Stimulated activated CD8-positive, alpha-beta memory T cell treated with anti-CD3 and anti-CD28 coated beads, Interleukin-4, amount 100 ng/mL, for 24 hours (primary cell): ENCODE measurements at places on chromosomes 13 and 19.
A peak's percentile ranks its signal among the peaks of the same experiment; 100 is the strongest.

DNA sequence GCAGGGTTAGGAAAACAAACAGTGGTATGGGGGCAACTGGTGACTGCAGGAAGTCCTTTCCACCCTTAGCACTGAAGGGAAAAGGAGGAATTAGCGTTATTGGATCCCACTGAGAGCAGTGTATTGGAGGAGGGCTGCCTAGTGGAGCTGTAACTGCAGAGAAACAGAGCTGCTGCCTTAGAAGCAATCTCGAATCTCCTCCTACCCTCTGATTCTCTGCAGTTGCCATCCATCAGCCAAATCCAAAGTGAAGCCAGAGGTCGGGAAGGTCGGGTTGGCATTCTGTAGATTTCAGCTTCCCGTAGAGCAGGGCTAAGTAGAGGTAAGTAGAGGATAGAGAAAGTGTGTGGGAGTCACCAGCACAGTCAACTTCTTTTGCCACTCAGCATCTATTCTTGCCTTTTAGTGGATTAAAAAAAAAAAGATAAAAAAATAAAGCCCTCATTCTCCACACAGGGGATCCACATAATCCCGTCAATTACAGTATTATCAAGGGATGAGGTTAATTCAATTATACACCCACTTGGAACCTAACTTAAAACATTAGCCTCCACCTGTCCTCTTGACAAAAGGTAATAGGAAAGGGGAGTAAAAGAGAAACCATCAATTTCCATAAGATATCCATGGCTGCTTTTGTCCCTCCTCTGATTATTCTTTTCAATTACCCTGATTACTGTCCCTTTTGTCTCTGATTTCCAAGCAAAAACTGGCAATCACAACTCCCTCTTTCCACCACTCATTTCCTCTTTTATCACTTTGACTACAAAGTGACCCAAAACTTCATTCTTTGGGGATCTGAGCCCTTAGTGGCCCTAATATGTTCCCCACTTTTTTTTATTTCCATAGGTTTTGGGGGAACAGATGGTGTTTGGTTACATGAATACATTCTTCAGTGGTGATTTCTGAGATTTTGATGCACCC lies 234.7 kb downstream of the RBM26 start:
- no peak for DNase-seq

DNA sequence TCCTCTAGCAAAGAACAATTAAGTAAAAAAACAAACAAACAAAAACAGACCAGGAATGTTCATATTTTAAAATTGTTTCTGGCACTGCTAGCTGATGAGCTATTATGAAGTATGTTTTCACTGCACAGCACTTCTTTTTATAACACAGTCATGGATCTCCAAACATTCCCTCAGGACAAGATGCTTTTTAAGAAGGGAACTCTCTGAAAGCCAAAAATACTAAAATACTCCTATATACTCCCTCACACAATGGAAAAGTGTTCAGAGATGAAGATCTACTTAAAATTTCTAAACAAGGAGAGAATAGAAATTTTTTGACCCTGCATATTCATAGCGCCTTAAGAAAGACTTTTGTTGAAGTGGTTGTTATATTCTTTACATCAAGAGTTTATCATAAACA lies 926.8 kb downstream of the DIAPH3 start:
- no peak for DNase-seq

GRCh38 chr13:68027306-68027705 lies 797.2 kb upstream of the PCDH9 start:
- DNase-seq, result no peak

- no peak for DNase-seq
Measured at GRCh38 chr19:18597809-18598660, 8.6 kb downstream of the CRLF1 start.

- no peak for DNase-seq
Measured at GRCh38 chr19:18939922-18940768, 872 bp downstream of the HOMER3 start.

DNA sequence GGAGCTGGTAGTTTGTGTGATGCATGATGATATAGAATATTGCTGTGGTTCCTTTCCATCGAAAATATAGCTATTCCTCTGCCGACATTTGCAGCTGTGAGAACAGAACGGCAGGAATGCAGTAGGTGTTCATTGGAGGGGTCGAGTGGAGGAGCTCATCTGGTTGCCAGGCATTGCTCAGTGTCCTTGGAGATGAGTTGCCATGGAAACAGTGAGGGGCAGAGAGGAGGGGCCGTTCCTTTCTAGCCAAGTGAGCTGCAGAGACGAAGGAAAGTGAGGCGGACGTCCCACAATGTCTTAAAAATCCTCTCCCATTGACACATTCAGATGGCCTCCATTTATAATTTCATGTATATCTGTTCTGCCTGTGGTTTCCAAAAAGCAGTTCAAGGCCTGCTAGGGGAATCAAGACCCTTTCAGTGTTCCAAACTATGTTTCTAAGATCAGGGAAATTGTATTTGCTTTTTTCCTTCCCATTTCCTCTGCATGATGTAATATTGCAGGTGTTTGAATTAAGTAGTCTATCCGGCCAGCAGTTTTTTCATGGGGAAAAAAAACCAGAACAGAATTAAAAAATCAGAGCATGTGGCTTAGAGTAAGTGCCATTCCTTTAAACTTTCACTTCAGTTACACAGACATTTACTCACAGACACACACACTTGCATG lies 41.2 kb upstream of the ZNF835 start:
- no peak for DNase-seq

DNA sequence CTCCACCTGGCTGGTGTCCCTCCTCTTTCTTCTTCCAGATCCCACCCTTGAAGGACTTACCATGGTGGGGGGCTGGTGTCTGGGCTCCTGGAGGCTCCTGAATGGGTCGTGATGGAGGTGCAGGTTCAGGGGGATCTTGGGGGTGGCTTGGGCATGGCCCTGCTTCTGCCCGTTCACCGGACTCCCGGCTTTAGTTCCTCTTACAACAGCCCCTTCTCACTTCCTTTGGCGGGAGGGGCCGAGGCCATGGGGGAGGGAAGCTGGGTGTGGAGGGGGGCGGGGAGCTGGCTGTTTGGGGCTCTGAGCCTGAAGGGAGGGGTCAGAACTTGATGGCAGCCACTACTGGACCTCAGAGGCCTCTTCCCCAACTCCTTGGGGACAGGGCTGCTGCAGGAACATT lies at the start of gene MYO1F:
MYO1F (minus strand) TSS at position 196 of the 400 bp plus-strand sequence; CDS start at position 63, 133 bp downstream.
- DNase-seq, result no peak

- no peak for DNase-seq
Measured at GRCh38 chr13:39016787-39017186, 21.1 kb downstream of the PROSER1 start.

GRCh38 chr19:15673176-15673654 lies 328 bp downstream of the CYP4F12 start:
- DNase-seq, result no peak

GRCh38 chr19:19626516-19627472 lies 1.2 kb downstream of the LPAR2 start:
- no peak for DNase-seq

DNA sequence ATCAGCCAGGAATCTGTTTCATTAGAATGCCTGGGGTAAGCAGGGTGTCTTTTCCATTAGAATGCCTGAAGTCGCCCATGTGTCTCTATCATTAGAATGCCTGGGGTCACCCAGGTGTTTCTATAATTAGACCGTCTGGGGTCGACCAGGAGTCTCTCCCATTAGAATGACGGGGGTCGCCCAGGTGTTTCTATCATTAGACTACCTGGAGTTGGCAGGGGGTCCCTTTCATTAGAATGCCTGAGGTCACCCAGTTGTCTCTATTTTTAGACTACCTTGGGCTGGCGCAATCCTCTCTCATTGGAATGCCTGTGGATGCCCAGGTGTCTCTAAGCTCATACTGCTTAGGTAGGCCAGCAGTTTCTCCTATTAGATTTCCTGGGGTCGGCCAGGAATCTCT lies 1447.6 kb downstream of the UQCRFS1 start:
- no peak for DNase-seq

- no peak for DNase-seq
Measured at GRCh38 chr19:47236072-47236675, 5.2 kb upstream of the BBC3 start.

- peak; percentile 64 for DNase-seq
Measured at GRCh38 chr19:8569066-8569771, 8.0 kb downstream of the MYO1F start.

DNA sequence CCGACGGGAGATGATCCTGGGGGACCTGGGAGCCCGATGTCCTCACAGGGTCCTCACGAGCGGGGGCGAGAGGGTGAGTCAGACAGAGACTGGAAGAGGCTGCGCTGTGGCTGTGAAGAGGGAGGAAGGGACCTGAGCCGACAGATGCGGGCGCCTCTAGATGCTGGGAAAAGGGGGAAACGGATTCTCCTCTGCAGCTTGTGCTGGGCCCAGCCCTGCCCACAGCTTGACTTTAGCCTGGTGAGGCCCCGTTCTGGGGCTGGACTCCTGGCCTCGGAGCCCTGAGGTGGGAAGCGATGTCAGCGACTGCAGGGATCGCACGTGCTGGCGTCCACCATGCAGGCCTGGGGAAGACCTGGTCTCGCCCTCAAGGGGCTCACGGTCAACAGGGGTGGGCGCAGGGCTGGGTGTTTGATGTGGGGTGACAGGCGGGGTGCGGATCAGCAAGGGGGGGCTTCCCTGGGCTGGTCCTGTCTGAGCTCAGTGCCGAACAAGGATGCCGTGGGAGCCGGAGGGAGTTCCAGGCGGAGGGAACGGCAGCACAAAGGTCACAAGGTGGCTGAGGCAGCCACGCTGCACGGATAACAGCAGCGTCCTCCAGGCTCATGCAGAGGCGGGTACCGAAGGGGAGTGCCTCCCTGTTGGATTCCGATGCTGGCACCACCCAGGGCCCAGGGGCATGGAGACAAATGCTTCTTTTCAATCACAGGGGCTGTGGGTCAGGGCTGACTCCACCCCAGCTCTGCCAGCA lies 31.8 kb downstream of the PIP5K1C start:
- no peak for DNase-seq

- DNase-seq, result no peak
Measured at GRCh38 chr19:12111943-12112637, 28.1 kb downstream of the ZNF20 start.

DNA sequence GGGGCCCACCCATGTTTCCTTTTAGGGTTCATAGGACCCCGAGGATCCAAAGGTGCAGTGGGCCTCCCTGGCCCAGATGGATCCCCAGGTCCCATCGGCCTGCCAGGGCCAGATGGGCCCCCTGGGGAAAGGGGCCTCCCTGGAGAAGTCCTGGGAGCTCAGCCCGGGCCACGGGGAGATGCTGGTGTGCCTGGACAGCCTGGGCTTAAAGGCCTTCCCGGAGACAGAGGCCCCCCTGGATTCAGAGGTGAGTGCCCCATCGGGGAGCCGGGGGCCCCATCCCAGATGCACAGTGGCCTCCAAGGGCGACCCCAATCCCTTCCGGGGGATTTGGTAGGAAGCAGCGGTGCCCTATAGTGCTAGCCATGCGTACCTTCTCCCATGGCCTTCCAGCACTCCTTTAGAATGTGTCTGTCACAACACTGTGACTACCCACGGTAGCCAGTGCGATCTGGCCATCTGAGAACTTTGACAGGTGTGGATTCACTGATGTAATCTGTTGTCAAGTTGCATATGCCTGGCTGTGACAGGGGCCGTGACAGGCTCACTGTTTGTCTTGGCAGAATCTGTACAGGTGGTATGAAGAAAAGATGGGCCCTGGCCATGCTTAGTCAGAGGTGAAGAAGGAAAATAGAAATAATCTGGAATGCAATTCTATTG lies 88.5 kb downstream of the RAB20 start:
- no peak for DNase-seq

DNA sequence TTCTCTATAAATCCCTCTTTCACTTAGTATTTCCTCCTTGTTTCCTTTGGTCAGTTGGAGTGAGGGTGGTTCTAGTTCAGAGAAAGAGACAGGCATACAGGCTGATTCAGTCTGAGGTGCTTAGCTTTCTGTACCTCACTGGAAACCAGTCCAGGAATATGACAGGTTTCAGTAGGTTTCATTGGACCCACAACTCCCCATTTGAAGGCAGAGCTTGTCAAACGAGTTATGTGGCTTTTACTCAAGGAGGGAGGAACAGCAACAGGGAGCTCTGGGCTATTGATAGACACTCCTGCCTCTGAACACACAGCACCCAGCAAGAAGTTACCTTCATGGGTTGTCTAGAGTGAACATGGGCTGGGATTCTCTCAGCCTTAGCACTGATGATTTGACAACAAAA lies 14.5 kb downstream of the ACTN4 start:
- no peak for DNase-seq

DNA sequence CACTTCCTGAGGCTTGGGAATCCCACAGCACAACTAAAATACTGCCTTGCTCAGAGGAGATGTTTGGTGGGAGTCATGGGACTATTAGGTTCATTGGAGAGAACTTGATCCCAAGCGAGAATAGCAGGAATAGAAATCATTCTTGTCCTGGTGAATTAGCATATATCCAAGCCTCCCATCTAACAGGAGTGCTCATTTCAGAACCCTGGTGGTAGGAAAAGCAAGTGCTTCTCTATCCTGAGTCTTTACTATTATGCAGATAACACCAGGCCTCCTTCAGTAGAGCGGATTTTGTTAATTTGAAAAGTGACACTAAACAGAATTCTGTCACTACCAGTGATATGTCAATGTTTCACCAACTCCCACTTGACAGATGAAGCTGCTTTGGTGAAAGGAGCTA lies 199.5 kb downstream of the ATP8A2 start:
- DNase-seq, result no peak

DNA sequence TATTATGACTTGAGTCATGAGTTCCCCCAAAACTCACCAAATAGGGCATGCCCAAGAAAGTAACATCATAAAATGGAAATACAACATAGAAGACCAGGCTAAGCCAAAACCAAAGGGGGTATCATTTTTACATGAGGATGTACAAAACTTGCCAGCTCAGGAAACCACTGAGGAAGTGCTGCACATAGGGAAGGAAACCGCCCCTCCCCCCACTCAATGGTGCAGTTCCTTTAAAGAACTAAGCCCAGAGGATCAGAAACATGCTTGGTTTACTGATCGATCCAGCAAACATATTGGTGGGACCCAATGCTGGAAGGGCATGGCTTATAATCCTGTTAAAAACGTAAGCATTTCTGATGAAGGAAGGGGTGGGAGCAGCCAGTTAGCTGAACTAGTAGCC lies 4.2 kb upstream of the ZNF486 start:
- no peak for DNase-seq

DNA sequence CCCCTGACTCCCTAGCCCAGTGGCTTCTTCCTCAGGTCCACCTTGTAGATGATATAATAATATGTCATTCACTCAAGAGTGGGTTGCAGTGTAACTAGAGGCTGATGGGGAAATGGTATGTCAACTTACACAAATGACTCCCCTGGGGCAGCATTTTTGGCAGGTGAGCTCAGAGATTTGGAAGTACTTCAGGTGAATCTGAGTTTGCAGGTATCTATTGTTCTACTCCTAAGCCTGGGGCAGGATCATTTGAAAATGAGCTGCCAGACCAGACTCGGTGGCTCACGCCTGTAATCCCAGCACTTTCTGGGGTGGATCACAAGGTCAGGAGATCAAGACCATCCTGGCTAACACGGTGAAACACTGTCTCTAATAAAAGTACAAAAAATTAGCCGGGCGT lies 11.6 kb upstream of the CNMD start:
- DNase-seq, result no peak
